Lung (tissue), 17 donors: ENCODE measurements at places on chromosomes 5 and 9. TPM values are rescaled to one million over a fixed set of nuclear protein-coding genes. Genes with fewer than 3 reads are reported as not detected.
A peak's percentile ranks its signal among the peaks of the same experiment; 100 is the strongest.

DNA sequence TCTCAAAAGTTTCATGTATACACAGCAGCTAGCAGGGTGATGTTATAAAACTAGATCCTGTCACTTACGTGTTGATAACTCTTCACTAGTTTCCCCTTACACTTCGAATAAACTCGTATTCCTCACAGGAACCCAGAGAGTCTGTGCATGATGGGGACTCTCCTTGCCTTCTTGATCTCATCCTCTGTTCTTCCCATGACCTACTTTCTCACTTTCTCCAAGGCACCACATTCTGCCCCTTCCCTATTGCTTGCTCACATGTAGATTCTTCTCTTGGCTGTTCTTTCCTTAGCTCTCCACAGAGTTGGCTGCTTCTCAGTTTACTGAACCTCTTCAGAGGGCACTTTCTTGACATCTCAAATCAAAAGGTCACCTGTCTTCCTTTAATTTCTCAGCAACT lies 1.2 kb upstream of the AOPEP start:
- no peak overlapping the region for H3K4me3 ChIP-seq
- no peaks in the 10 kb centered on the region for H3K27me3 ChIP-seq
- peaks cover 3% of the 10 kb centered on the region for H3K36me3 ChIP-seq
- no peak overlapping the region for H3K27ac ChIP-seq
- no peaks in the 10 kb centered on the region for H3K4me1 ChIP-seq
- no peak for DNase-seq

- no peak overlapping the region for H3K27ac ChIP-seq
- no peaks in the 10 kb centered on the region for H3K36me3 ChIP-seq
- no peaks in the 10 kb centered on the region for H3K27me3 ChIP-seq
These were observed 48.2 kb upstream of the JAK2 start for GRCh38 chr9:4936823-4937222.

TENT4A gene
- total RNA-seq = 46.9 TPM

DNA sequence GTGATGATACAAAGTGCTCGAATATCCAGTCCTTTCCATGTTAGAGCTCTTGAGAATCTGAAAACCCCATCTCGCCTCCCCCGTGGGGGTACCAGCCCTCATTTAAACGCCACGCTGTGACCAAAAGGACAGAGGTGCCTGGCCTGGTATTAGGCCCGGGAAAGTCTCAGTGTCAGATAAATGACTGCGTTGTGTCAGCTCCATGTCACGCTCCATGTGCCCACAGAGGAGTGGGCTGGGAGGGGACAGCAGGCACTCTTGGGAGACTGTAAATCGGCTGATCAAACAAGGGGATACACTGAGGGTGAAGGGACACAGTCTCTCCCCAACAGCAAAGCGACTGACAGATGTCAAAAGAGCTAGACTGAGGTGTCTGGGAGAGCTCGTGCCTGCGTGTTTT lies 65.7 kb upstream of the ECM2 start:
- no peak for DNase-seq
- H3K27ac ChIP-seq = no peak overlapping the region
- no peaks in the 10 kb centered on the region for H3K27me3 ChIP-seq
- H3K4me3 ChIP-seq = no peak overlapping the region

GRCh38 chr5:41966401-41967105 lies 41.5 kb downstream of the FBXO4 start:
- H3K36me3 ChIP-seq = no peaks in the 10 kb centered on the region
- H3K27ac ChIP-seq = no peak overlapping the region
- H3K27me3 ChIP-seq = no peaks in the 10 kb centered on the region
- DNase-seq = no peak

GRCh38 chr5:14584848-14585247 lies 3.3 kb downstream of the OTULINL start:
- H3K27ac ChIP-seq = peak overlapping the region; percentile 51
- peak; percentile 62 for DNase-seq
- H3K4me1 ChIP-seq = peaks cover 9% of the 10 kb centered on the region
- H3K27me3 ChIP-seq = peaks cover 9% of the 10 kb centered on the region

- H3K36me3 ChIP-seq = no peaks in the 10 kb centered on the region
- H3K4me3 ChIP-seq = no peak overlapping the region
- no peaks in the 10 kb centered on the region for H3K27me3 ChIP-seq
- no peak for DNase-seq
- H3K27ac ChIP-seq = no peak overlapping the region
- H3K4me1 ChIP-seq = peaks cover 47% of the 10 kb centered on the region
These were observed 137.9 kb upstream of the OTULINL start for GRCh38 chr5:14443671-14444093.

SLC6A18 gene
- total RNA-seq = not detected

DNA sequence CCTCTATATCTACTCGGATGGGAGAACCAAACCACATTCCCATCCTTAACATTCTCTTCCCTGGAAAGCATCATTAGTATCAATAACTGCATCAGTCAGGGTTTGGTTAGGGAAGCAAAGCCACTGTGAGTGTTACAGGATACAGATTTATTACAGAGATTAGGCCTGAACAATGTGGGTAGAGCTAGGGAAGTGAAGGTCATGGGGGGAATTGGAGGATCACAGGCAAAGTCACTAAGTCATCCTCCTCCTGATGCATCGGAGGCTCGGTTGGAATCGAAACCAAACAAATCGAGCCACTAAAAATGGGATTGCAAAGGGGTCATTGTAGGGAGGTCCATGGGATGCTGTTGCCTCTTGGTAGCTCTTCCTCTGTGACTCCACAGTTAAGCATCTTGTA lies 61.8 kb upstream of the ZBTB43 start:
- no peak for DNase-seq
- H3K27ac ChIP-seq = no peak overlapping the region
- H3K4me3 ChIP-seq = no peak overlapping the region
- no peaks in the 10 kb centered on the region for H3K36me3 ChIP-seq
- peaks cover 7% of the 10 kb centered on the region for H3K27me3 ChIP-seq

DNA sequence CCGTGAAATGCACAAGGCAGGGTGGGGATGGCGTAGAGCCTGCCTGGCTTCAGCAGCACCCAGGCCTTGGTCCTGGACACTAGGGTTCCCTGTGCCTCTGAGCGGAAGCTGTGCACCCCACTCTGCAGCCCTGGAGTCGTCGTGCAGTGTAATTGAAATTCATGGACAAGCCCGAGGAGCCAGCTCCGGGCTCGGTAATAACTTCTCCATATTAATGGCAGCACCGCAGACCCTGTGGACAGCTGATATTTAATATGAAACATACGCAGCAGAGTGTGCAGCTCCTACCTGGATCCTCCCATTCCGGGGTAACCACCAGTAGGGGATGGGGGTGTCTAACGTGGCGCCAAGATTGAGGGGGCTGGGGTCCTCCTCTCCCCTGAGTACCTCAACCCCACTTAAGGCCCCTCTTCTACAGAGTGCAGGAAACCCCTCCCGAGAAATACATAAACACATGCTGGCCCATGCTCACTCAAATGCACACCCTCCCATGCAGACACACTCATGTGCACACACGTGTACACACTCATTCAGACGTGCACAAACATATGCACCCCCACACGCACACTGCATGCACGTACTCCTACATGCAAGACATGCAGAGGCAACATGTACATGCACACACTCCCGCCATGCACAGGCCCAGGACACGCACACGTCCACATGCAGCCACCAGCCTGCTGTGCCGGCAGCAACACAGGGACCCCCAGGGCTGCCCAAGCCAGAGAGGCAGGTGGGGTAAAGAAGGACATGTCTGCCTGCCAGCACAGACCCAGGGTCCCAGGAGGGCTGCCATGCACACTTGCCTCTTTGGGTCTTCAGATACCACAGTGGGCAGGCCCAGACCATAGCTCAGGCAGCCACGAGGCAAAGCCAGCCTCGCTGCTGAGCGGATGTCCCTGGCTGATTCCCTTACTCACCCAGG lies 8.1 kb downstream of the ADAMTS2 start:
- peaks cover 11% of the 10 kb centered on the region for H3K36me3 ChIP-seq
- no peak overlapping the region for H3K4me3 ChIP-seq
- no peak overlapping the region for H3K27ac ChIP-seq
- no peaks in the 10 kb centered on the region for H3K4me1 ChIP-seq
- no peak for DNase-seq

DNA sequence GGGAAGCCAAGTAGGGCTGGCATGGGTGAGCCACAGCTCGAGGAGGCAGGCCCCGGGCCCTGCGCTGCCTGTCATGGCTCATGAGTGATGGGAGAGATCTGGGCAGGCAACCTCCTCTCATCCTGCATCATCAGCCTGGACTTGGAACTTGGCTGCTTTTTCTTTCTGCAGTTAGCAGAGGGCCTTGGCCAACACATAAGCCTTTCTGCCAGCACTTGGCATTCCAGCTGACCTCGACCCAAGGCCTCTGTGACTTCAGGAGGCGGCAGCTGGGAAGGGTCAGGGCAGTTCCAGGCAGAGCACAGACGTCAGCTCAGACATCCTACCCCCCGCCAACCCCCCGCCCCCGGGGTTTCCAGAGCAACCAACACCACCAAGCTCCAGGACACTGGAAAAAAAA lies 7.6 kb downstream of the S1PR3 start:
- H3K27ac ChIP-seq = no peak overlapping the region
- H3K36me3 ChIP-seq = no peaks in the 10 kb centered on the region
- H3K4me3 ChIP-seq = no peak overlapping the region
- peaks cover 4% of the 10 kb centered on the region for H3K4me1 ChIP-seq
- no peaks in the 10 kb centered on the region for H3K27me3 ChIP-seq

- DNase-seq = no peak
- no peak overlapping the region for H3K4me3 ChIP-seq
- no peaks in the 10 kb centered on the region for H3K36me3 ChIP-seq
- no peak overlapping the region for H3K27ac ChIP-seq
- no peaks in the 10 kb centered on the region for H3K27me3 ChIP-seq
- H3K4me1 ChIP-seq = no peaks in the 10 kb centered on the region
These were observed 92.6 kb downstream of the CDKN2A start for GRCh38 chr9:21901546-21901945.

GRCh38 chr9:126297661-126298060 lies 29.0 kb upstream of the MVB12B start:
- H3K4me3 ChIP-seq = no peak overlapping the region
- H3K36me3 ChIP-seq = no peaks in the 10 kb centered on the region
- no peak overlapping the region for H3K27ac ChIP-seq
- H3K4me1 ChIP-seq = no peaks in the 10 kb centered on the region

GAS1 gene
- 13.5 TPM for total RNA-seq

- no peak overlapping the region for H3K4me3 ChIP-seq
- H3K4me1 ChIP-seq = peaks cover 5% of the 10 kb centered on the region
- H3K27ac ChIP-seq = no peak overlapping the region
- peak; percentile 70 for DNase-seq
- H3K27me3 ChIP-seq = no peaks in the 10 kb centered on the region
These were observed 100.0 kb downstream of the SEMA5A start for GRCh38 chr5:9445826-9446388.

DNA sequence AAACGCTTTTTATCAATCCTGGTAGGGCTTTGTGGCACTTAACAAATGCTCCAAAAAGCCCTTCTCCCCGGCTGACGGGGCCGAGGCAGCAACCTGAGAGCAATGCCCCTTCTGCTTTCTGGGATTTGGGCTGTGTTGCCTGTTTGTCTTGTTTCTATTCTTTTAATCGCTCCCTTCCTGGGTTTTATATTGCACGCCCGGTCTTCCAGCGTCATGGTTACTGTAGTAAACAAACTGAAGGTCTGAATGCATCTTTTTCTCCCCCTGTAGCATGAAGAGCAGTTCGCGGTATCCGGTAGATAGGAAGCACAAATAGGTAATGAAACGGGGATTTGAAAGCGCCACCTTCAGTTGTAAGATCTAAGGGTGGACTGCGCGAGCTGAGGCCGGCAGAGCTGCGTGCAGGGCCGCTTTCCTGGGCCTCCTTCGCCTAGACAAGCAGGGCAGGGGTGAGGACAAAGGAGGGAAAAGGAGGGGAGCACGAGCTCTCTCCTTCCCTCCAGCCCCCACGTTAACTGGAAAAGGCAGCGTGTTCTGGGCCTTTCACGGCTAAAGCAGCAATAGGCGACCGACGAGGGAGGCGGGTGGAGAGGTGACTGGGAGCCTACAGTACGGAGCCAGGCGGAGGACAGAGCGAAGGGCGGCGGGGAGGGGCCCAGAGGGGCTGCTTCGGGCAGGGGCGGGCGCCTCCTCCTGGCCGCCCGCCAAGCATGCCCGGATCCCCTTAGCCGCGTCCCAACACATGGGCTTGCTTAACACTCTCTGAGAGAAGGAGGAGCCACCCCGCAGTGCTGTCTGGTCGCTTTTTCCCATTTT lies 49.3 kb upstream of the ZNF366 start:
- peak; percentile 90 for DNase-seq
- no peak overlapping the region for H3K4me3 ChIP-seq
- H3K27ac ChIP-seq = peak overlapping the region; percentile 69
- H3K36me3 ChIP-seq = no peaks in the 10 kb centered on the region
- H3K27me3 ChIP-seq = no peaks in the 10 kb centered on the region

DNA sequence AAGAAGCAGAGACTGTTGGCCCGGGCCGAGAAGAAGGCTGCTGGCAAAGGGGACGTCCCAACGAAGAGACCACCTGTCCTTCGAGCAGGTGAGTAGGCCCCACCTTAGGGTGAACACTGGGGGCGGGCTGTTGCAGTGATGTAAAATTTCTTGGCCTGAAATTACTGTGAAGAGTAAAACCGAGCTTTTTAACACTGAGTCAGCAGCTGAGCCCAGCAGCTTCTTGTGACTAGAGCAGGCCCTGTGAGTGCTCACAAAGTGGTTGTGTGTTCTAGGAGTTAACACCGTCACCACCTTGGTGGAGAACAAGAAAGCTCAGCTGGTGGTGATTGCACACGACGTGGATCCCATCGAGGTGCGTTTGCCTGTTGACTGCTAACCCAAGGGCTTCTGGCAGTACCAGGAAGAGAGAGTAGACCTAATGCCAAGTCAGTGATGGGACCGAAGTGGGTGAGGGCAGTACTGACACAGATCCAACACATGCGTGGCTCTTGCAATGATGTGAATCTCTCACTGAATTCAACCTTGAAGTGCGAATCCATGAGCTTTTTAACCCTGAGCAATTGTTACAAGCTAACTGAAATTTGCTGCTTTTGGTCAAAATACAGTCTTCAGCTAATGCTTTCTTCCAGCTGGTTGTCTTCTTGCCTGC lies 2.1 kb downstream of the RPL7A start:
- peaks cover 23% of the 10 kb centered on the region for H3K4me1 ChIP-seq
- DNase-seq = no peak
- no peak overlapping the region for H3K4me3 ChIP-seq
- no peak overlapping the region for H3K27ac ChIP-seq

SAP30L gene
- total RNA-seq = 28.5 TPM

GRCh38 chr5:164742025-164742424 lies 1236.6 kb downstream of the MAT2B start:
- no peaks in the 10 kb centered on the region for H3K36me3 ChIP-seq
- no peak overlapping the region for H3K4me3 ChIP-seq
- no peaks in the 10 kb centered on the region for H3K27me3 ChIP-seq

NEUROG1 gene
- not detected for total RNA-seq

C1QTNF2 gene
- 3.0 TPM for total RNA-seq

CCL28 gene
- 7.7 TPM for total RNA-seq

GRCh38 chr5:154386952-154387629 lies 58.7 kb upstream of the SAP30L start:
- no peak overlapping the region for H3K4me3 ChIP-seq
- H3K27ac ChIP-seq = no peak overlapping the region
- no peaks in the 10 kb centered on the region for H3K36me3 ChIP-seq
- H3K4me1 ChIP-seq = no peaks in the 10 kb centered on the region
- H3K27me3 ChIP-seq = no peaks in the 10 kb centered on the region
- no peak for DNase-seq

- H3K4me1 ChIP-seq = peaks cover 8% of the 10 kb centered on the region
- peak; percentile 84 for DNase-seq
- no peak overlapping the region for H3K27ac ChIP-seq
These were observed 4.6 kb downstream of the TEX48 start for GRCh38 chr9:114677418-114677817.
